ENCODE measurements at places on chromosomes 2 and 18. TPM values are rescaled to one million over a fixed set of nuclear protein-coding genes. Genes with fewer than 3 reads are reported as not detected.

DNA sequence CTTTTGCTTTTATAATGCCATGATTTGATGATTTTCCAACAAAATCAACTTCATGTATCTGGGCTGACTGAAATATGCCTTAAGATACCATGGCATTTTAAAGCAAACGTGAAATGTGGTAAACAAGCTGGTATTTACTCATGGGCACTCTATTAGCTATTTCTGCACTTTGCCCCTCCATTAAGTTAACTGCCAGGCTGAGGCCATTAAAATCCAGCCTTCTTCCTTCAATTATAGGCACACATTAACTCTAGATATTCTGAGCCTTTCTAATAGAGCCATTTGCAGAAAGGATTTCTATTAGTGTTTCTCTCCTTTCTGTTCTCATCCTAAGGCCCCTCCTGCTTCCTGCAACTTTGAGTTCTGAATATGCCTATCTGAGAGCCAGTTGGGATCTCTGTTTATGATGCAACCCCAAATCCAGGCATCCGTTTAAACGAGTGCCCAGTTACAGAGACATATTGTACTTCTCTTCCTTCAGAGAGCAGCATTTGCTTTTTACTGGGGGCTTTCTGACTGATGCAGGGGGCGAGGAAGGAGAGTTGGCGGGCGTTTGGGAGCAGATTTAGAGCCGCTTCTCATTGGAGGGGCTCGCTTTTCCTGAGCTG lies 1.6 kb upstream of the KCNJ3 start:
- no peak for DNase-seq

- DNase-seq = no peak
These were observed 26.7 kb downstream of the RAB1A start for GRCh38 chr2:65103013-65103715.

DNA sequence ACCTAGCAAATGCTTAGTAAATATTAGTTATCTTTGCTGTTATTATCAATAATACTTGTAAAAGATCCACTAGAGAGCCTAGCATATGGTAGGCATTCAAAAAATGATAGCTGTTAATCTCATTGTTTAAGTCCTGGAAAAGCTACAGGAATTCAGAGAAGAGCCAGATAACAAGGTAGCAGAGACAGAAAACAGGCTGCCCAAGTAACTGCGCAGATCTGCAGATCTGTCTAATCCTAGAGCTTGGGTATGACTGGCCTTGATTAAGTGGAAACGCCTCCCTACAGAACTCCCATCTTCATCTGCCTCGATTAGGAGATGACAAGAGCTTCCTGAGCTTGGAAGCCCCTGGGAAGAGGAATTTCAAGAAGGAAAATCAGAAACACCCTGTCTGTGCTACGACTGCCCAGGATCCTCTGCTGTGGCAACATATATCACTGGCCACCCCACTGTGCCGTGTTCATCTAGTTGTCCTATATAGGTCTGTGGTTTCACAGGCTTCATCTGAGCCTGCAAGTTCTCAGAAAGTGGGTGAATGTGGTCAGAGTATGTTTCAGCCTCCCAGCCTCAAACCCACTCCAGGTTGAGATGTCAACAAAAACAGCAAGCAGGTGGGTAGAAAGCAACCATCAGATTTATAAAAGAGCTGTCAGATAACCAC lies 151.5 kb upstream of the PKDCC start:
- DNase-seq = peak; percentile 85

DNA sequence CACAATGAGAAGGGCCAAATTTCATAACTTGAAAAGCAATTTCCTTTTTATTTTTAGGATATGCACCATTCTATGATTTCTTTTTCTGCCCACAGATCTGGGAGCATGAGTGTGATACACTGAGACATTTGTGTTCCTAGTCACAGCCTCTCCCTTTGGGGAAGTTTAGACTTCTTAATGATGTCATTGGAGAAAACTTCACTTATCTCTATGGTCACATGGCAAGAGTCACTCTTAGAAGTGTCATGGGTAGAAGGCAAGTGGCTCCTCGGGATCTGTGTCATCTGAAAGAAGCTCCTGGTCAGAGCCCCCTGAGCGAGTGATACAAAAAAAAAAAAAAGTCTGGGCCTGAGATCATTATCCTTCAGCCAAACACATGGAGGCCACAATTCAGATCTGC lies 62.5 kb upstream of the LGALSL start:
- DNase-seq = no peak

The KCNE4 gene
- total RNA-seq = not detected

The IL1RL2 gene
- total RNA-seq = not detected

Data from activated CD8-positive, alpha-beta memory T cell treated with anti-CD3 and anti-CD28 coated beads, Interleukin-2, amount 10 ng/mL, durations not matched to agents 7 days and 5 days (primary cell).